Fibroblast of lung (primary cell): ENCODE measurements at places on chromosomes 1 and 21.

DNA sequence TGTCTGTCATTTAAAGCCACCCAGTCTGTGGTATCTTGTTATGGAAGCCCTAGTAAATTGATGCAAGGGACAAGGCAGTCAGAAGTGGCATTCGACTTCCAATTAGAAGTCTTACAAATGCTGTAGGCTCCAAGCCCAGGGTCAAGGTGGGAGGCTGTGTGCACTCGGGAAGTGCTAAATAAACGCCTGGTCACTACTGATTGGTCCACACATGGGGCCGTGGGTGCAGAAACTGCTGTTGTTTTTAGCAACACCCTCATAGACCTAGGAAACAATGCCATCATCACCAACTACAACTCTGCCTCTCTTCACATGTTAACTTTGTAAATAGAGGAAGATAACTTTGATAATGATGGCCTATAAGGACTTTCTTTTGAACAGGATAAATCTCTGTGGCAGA lies 20.2 kb upstream of the ZBTB21 start:
- no peak for DNase-seq

- no peak for DNase-seq
Observed at GRCh38 chr1:37676281-37677142, 15.8 kb upstream of the CDCA8 start.

DNA sequence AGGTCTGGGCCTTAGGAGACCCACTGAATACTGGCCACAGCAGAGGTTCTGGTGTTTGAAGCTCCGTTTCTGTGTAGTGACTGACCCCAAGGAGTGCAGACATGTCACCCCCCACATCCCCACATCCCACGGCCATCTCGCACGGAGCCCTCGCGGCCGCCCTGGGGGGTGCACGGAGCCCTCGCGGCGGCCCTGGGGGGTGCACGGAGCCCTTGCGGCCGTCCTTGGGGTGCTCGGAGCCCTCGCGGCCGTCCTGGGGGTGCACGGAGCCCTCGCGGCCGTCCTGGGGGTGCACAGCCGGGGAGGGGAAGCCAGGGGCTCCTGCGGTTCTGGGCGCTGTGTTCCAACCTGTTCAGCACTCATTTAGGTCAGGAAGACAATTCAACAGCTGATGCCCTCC lies 68.4 kb downstream of the SCCPDH start:
- DNase-seq = no peak

- no peak for DNase-seq
Observed at GRCh38 chr1:1556505-1556904, 16.1 kb upstream of the TMEM240 start.

DNA sequence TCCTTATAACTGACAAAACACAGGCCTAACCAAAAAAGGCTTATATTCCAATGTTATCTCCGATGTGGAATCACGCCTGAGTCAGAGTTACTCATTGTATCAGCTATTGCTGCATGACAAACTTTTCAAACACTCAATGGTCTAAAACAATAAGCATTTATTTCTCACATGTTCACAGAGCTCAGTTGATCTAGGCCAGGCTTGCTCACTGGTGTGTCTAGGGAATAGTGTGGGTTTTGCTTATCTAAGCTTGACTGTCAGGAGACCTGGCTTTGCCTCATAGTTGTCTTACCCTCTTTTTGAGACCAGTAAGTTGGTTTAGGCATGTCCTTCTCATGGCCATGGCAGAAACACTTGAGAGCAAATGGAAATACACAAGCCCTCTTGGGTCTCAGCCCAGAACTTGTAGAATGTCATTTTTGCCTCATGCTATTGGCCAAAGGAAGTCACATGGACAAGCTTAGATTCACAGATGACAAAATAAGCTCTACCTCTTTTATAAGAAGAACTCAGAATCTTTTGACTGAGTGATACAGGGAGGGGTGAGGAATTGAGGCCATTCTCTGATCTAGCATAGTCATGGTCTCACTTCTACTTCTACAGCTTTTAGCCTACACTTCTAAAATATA lies 130.8 kb downstream of the HMCN1 start:
- peak; percentile 98 for DNase-seq

DNA sequence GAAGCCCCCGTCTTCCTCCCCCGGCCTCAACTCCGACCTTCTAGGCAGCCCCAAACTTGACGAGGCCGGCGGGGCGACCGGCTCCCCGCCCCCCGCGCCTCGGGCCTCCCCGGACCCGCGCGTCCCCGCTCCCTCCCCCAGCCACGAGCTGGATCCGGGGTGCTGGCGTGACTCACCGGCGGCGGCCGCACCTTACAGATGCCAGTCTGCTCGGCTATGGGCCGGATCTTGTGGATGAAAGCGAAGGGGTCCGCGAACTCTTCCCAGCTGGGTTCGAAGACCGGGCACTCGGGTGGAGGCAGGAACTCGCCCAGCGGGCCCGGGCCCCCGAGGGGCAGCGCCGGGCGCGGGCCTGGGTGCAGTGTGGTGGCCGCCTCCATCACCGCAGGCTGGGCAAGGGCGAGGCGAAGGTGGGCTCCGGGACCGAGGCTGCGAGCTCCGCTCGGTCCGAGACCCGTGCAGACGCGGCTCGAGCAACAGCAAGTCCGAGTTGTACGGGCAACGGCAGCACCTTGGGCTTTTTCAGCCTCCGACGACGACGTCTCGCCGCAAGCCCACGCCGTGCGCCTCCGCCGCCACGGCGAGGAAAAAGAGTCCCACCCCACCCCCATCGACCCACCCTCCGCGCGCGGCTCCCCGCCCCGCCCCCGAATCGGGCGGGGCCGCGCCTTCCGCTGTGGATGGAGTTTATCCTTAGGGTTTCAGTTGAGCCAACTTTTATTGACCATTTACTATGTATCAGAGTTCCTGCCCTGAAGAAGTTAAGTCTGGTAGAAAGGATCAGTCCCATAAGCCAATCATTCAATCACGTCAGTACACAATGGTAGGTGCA lies at the start of gene KDM5B:
Gene KDM5B (minus strand): TSS at position 496 of the 832 bp plus-strand sequence. CDS start 116 bp downstream, at position 380.
- peak; percentile 86 for DNase-seq

DNA sequence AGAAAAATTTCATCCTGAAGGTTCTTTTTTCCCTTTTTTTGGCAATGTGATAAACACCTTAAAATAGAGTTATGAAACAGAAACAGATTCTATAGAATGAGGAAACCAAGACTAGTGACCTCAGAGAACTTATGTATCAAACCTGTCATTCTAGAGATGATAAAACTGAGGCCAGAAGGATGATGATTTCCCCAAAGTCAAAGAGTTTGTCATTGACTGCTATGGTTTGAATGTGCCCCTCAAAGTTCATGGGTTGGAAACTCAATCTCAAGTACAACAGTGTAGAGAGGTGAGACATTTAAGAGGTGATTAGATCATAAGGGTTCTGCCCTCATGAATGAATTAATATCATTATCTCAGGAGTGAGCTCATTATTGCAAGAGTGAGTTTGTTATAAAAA lies 13.7 kb upstream of the BEND5 start:
- DNase-seq = no peak

DNA sequence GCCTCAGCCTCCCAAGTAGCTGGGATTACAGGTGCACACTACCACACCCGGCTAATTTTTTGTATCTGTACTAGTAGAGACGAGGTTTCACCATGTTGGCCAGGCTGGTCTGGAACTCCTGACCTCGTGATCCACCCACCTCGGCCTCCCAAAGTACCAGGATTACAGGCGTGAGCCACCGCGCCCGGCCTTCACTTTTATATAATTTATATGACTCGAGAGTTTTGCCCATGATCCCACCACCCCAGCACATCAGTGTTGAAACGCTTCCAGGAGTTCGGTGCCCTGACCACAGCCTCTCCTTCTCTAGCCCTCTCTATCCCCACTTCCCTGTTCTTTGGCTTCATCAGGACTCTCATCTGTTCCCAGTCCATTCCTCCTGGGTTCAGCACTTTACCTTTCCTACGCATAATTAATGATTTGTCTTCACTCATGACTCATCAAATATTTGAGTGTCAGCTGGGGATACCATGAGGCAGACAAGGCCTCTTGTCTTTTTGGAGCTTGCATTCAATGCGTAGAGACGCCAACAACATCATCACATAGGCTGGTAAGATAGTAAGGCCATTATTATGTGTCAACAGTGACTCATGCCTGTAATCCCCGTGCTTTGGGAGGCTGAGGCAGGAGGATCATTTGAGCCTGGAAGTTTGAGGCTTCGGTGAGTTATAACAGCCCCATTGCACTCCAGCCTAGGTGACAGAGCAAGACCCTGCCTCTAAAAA lies 1.4 kb downstream of the PMF1 start:
- peak; percentile 9 for DNase-seq

DNA sequence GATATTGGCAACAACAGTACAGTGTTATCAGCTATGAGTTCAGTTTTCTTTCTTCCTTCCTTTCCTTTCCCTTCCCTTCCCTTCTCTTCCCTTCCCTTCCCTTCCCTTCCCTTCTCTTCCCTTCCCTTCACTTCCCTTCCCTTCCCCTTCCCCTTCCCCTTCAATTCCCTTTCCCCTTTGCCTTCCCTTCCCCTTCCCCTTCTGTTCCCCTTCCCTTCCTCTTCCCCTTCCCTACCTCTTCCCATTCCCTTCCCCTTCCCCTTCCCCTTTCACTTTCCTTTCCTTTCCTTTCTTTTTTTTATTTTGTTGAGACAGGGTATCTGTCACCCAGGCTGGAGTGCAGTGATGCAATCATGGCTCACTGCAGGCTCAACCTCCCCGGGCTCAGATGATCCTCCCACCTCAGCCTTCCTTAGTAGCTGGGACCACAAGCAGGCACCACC lies 72.3 kb upstream of the CAPZB start:
- peak; percentile 39 for DNase-seq

- peak; percentile 30 for DNase-seq
Observed at GRCh38 chr1:165369255-165369848, 12.8 kb upstream of the LMX1A start.

DNA sequence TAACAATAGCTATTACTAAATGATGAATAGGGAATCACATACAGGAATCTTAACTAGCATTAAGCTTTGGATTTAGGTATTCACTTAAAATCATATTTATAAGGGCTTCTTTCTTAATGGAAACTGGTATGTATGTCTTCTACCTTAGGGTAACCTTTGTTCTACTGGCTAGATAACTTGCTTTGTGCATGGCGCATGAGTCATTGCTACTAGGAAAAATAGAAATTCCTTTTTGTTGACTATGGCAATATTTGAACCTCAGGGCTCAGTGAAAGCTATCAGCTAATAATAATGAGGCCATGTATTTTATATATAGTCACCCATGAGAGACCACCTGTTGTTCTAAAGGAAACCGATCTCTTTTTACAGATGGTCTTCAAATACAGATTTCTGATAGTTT lies 72.5 kb downstream of the RPS6KC1 start:
- DNase-seq = peak; percentile 83

GRCh38 chr1:32919811-32920733 lies 18.9 kb upstream of the TMEM54 start:
- DNase-seq = peak; percentile 76

DNA sequence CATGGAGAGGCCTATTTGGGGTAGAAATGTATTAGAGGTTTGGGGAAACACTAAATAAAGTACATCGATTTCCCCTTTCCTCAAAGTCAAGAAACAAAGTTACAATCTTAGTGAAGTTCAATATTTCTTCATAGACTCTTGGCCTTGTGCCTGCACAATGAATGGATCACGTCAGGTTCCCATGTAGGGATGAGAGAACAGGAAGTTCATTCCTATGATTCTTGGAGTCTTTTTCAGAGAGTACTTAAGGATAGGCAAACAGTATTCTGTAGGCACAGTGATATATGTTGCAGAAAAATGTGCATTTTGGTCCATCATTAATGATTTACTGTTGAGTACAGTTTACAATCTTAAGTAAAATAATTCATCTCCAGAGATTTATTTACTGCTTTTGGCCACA lies 275.5 kb downstream of the RGS7 start:
- DNase-seq = peak; percentile 5

DNA sequence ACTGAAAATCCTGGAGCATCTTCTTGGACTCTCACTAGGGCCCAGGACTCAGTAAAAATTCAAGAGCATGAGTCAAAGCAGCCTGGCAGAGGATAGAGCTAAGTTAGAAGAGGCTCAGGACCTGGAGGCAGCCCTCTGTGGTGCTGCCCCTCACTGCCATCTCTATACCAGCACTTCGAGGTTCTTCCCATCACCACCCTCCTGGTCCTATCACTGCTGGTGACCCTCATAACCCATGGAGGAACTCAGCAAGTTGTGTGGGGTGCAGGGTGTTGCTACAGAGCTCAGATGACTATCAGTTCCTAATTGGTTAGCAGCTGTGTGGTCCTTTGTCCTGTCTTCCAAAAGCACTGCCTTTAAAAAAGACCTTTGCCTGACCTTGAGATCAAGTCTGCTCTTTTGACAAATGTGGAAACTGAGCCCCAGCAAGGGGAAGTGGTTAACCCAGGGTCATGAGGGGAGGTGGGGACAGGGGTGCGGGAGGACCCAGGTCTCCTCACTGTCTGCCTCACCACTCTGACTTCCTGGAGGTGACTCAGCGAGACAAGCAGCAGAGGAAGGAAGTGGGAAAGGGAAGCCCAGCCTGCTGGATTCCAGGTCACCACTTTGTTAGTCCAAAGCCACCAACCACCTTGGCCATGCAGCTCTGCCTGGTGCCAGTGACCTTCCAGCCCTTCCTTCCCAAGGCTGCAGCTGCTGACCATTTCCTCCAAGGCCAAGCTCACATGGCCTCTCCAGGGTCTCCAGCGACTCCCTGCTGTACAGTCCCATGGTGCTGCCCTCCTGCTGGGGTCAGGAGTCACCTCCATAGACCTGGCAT lies 199.4 kb upstream of the EDN2 start:
- peak; percentile 46 for DNase-seq

GRCh38 chr1:241992734-241993133 lies 6.2 kb downstream of the MAP1LC3C start:
- DNase-seq = peak; percentile 50

DNA sequence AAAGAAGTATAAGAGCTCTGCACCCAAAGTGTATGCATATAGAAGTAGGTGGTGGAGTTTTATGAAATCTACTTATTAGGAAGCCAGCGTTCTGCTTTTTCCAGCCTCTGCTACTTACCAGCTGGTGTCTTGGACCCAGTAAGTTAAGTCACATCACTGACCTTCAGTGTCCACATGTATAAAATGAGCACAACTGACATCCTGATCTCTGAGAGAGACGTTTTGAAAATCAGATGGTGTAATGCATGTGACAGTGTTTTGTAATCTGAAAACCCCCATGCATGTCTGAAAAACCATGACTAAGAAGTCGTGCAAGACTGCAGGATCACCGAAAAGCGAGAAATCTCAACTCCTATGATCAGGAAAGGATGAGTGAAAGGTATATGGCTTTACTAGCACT lies 2.0 kb downstream of the CR1 start:
- DNase-seq = no peak

DNA sequence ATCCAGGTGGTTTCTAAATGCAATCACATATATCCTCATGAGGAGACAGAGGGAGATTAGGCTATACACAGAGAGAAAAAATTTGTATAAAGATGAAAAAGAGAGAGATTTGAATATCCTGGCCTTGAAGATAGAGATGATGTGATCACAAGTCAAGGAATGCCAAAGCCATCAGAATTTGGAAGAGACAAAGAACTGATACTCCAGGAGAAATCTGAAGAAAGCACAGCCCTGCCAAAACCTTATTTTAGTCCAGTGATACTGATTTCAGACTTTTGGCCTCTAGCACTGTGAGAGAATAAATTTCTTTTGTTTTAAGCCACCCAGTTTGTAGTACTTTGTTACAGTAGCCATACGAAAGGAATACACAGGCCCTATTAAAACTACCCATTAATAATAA lies 33.4 kb downstream of the DOCK7 start:
- DNase-seq = no peak

GRCh38 chr21:35521293-35521692 lies 472.2 kb upstream of the RUNX1 start:
- no peak for DNase-seq

- no peak for DNase-seq
Observed at GRCh38 chr21:35340273-35340672, 291.2 kb upstream of the RUNX1 start.

GRCh38 chr1:224579526-224579925 lies 36.6 kb upstream of the CNIH3 start:
- DNase-seq = peak; percentile 72

- peak; percentile 41 for DNase-seq
Observed at GRCh38 chr1:183024317-183025009, 1.2 kb downstream of the LAMC1 start.
